ENCODE measurements at places on chromosomes 3 and 15. TPM values are rescaled to one million over a fixed set of nuclear protein-coding genes. Genes with fewer than 3 reads are reported as not detected.

DNA sequence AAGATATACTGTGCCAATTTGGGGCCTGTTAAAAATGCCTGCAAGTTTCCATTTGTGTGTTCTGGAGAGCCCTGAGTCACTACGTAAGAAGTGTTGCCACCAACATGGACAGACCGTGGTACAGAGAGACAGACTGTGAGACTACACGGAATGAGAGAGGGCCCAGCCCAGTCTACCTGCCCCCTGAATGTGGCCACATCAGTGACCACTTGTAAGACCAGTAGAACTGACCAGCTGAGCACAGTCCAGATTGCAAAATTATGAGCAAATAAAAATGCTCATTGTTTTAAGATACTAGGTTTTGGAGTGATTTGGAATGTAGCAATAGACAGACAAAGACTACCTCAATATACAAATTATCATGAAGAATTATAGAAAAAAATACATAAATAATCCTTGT lies 42.0 kb downstream of the ATR start:
- DNase-seq: no peak

DNA sequence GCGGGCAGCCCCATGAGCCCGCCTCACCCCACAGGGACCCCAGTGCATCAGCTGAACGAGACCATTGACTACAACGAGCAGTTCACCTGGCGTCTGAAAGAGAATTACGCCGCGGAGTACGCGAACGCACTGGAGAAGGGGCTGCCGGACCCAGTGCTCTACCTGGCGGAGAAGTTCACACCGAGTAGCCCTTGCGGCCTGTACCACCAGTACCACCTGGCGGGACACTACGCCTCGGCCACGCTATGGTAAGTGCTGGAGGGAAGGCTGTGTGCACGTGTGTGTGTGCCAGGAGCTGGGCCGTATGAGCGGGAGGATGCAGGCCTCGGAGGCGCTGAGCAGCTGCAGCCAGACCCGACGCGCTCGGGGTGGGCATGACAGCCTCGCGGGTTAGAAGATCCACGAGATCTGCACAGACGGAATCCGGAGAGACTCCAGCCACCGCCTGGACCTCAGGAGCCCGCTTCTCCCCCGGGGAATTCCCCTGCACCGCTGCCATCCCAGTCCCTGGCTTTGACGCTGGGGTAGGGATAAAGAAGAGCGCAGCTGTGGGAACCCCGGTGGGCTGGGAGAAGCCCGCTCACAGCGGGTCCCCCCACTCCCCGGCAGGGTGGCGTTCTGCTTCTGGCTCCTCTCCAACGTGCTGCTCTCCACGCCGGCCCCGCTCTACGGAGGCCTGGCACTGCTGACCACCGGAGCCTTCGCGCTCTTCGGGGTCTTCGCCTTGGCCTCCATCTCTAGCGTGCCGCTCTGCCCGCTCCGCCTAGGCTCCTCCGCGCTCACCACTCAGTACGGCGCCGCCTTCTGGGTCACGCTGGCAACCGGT lies 2.6 kb downstream of the DUOXA2 start:
- DNase-seq: no peak

DNA sequence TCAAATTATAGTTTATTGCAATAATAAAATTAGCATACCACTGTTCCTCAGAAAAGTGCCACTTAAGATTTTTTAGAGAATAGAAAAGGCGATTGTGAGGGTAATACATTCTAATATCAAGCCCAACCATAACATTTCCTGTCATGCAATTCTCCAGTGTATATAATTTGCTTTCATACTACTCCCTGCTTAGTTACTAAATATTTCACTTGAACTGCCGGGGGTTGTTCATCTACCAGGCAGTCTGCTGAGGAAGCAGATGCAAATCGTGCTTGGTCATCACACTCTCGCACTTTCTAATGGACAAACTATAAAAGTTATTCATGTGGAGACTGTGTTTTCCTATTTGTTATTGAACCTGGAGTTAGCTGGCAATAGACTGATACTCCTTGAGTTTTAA lies 645.6 kb upstream of the CBLB start:
- no peak for DNase-seq

DNA sequence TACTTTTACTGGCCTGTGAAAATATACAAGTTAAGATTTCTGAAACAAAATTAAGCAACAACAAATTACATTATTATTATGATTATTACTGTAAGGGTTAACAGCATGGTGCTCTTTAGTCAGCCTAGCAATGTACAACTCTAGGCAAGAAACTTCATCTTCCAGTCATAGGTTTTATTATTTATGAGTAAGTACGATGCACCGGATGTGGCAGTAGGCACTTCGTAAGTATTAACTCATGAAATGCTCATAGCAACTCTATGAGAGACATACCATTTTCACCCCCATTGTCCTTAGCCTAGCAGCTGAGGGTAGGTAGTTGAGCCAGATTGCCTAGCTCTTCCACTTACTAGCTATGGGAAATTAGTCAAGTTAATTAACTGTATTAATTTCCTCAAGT lies 68.0 kb upstream of the PTPRG start:
- DNase-seq: no peak

- DNase-seq: no peak
Measured at GRCh38 chr3:190401963-190402362, 14.0 kb downstream of the CLDN16 start.

DNA sequence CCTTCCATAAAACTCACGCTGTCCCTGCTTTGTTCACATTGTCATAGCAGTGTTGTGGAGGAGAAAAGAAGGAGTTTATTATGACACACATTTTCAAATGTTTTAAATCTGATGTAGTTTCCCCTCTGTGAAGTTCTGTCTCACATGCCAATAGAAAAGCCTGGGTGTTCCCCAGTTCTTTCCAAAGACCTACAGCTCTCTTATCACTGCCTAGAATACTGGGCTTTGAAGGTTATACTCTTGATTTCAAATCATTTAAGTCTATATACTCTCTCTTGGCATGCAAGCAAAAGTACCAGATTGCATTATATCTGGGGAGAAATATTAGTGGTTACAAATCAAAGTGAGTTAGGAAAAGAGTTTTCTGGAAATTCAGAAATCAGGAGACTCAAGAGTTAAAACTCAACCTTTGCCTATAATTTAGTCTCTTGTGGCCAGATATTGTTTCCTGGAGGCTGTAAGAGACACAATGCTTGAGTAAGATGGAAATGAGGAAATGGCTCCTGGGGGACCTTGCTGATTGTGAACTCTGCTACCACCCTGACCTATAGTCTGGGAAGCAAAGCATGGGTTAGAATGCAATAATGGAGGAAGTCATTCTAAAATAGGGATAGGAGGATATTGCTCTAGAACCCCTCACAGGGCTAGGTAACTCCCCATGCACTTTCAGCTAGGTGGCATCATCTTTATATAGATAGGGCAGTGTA lies 182.8 kb downstream of the KCNAB1 start:
- no peak for DNase-seq

- DNase-seq: no peak
Measured at GRCh38 chr3:169218314-169218983, 445.1 kb downstream of the MECOM start.

DNA sequence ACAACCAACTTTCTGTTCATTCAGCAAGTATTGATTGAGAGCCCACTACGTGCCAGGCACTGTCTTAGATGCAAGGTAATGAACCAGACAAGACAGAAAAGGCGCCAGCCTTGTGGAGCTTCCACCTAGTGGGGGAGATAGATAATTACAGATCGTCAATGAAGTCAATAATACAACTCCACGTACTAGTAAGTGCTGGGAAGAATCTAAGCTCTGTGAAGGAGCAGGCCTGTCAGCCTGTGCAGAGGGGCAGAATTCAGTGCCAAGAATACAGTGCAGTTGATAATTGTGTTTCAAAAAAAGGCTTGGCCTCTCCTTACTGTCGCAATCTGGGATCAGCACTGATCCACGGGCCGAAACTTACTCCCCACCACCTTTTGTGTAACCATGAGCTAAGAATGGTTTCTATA lies 186.3 kb downstream of the FEZF2 start:
- DNase-seq: no peak

- no peak for DNase-seq
Measured at GRCh38 chr3:19473971-19474580, 325.8 kb downstream of the KCNH8 start.

- no peak for DNase-seq
Measured at GRCh38 chr3:30273304-30274072, 332.9 kb upstream of the TGFBR2 start.

- DNase-seq: no peak
Measured at GRCh38 chr3:153070511-153070868, 91.5 kb upstream of the RAP2B start.

DNA sequence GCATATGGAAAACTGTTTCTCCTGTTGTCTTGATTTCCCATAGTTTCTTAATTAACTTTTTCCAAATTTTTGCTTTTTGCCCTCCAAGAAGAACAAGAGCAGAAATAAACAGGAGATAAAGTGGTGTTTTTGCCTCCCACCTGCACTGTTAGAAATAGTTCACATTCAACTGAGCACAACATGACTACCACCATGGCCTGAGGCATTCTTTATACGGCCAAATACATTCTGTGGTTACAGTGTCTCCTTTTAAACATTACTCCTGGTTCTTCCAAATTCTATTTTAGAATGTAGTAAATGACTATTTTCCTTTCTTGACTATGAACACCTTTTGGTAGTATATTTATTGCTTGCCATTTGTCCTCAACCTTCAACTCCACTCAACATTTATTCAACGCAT lies 98.5 kb downstream of the LARS2 start:
- no peak for DNase-seq

- DNase-seq: no peak
Measured at GRCh38 chr3:184812662-184813042, 686 bp downstream of the VPS8 start.

- DNase-seq: no peak
Measured at GRCh38 chr3:12472000-12472610, 12.2 kb upstream of the TSEN2 start.

DNA sequence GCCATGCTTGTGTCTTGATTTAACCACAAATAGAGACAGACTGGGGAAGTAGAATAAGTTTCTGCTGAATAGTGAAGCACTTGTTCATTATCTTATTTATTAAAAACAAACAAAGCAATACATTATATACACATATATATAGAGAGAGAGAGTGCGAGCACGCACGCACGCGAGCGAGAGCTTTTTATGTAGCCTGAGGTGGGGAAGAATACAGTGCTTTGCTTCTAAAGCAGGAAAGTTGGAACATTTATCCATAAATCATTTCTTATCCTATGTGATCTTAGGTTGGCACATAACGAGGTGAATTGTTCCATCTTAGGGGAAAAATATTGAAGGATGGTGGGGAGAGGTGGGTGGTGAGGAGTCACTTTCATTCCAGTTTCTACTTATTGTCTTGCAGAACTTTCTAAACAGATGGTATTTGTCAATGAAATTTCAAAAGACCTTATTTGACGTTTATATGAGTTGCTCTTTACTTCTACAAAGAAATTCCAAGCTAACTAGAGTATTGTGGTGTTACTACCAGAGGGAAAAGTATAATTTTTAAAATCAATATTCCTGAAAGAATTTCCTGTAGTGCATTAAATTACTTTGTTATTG lies 110.0 kb downstream of the ATG7 start:
- no peak for DNase-seq

DNA sequence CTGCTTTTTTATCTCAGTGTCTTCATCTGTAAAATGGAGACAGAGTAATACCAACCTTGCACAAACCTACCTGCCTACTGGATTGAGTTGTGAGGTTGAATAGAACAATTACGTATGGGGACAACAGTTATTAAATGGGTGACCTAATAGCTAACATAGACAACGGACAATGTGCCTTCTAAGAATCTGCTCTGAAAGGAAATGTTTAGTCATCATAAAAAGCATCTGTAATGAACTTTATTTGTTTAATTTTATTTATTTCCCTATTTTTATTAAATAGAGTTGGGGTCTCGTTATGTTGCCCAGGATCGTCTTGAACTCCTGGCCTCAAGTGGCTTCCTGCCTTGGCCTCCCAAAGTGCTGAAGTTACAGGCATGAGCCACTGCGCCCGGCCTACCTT lies 59.2 kb upstream of the C15orf61 start:
- DNase-seq: no peak

DNA sequence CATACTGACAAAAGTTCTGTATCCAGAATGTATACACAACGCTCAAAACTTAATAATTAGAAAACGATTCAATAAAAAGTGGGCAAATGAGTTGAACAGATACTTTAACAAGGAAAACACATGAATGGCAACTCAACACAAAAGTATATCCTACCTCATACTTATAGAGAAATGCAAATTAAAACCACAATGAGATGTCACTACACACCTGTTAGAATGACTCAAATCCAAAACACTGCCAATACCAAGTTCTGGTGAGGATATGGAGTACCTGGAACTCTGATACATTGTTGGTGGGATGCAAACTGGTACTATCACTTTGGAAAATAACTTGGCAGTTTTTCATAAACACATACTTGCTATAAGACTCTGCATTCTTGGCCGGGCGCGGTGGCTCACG lies 42.1 kb downstream of the PRTG start:
- no peak for DNase-seq

DNA sequence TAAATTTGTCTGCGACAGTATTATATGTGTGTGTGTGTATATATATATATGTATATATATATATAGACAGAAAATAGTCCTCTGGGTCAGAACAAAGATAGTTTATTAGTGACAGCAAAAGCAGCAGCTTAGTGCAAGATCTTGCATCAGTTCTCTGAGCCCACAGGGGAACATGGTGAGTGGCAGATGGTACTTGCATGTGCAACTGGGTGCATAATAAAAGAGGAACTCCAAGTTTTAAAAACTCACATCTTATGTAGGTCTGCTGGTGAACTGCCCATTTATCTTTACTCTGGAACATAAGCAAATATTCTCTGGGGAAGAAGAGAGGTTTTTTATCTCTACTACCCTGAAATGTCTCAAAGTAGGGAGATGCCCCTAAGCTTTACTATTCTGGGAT lies 276.4 kb downstream of the POLQ start:
- DNase-seq: no peak

DNA sequence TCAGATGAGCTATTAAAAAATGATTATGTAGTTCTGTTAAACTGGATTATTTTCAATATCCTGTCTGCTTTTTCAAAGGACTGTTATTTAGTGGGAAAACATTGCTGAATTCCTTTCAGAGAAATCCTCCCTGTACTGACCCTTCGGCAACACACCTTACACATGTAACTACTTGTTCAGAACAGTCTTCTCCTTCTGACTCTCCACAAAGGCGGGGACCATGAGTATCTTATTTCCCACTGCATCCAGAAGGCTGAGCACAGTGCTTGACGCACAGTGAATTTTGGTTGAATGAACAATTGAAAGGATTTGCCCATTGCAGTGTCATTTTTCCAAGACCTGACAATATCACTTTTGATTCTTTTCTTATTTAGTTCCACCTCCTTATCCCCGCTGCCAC lies 23.1 kb upstream of the CFAP161 start:
- no peak for DNase-seq

DNA sequence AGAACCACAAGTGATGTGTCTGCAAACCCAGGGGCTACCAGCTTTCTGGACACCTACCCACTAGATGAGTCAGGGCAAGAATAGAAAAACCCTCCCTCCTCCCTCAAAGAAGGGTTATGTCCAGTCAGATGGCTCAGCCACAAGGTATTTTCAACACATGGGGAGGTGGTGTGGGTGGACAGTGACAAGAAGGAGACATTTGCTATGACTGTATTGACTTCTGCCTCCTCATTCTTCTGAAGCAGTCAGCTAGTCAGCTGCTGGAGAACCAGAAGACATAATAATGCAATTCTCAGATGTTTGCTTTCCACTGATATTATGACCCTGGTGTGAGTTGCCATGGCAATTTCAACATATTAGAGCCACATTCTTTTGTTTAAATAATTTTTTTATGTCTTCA lies 66.7 kb upstream of the GOLGA8B start:
- no peak for DNase-seq

The SQOR gene
- total RNA-seq: 12.3 TPM

The TMED3 gene
- total RNA-seq: 27.2 TPM

The ZBBX gene
- total RNA-seq: 0.78 TPM

The GPR176 gene
- 2.7 TPM for total RNA-seq

The PLSCR5 gene
- not detected for total RNA-seq

The CEP97 gene
- 7.9 TPM for total RNA-seq

The SLC12A8 gene
- 0.51 TPM for total RNA-seq

The SAMD7 gene
- total RNA-seq: not detected

All from cardiac septum (tissue), 1 donor.